ENCODE measurements at places on chromosomes 3 and 15.

- no peak for DNase-seq
Measured at GRCh38 chr3:177607589-177607988, 410.3 kb upstream of the TBL1XR1 start.

- DNase-seq: no peak
Measured at GRCh38 chr3:101229681-101230080, 90.7 kb downstream of the IMPG2 start.

- no peak for DNase-seq
Measured at GRCh38 chr15:49814709-49815108, 193.9 kb downstream of the DTWD1 start.

- DNase-seq: no peak
Measured at GRCh38 chr15:68743256-68743655, 77.4 kb downstream of the ANP32A start.

GRCh38 chr3:170529346-170529745 lies 56.5 kb downstream of the SLC7A14 start:
- no peak for DNase-seq

DNA sequence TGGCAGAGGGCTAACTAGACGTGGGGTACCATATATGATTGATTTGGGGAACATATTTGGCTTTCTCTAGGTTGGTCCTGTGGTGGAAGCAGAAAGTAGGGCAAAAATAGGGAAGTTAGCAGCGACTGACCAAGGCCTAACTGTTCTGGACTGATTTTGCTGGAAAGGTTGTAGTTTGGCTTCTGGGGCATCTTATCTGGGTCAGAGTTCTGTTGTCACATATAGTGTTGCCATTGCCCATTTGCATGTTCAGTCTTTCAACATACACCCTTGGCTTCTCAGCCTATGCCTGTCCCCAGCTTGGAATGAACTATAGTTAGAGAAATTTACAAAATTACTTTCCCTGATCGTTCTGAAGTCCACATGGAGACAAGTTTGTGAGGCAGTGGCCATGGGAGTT lies 426.5 kb downstream of the TBC1D5 start:
- DNase-seq: no peak

GRCh38 chr15:66860844-66861243 lies 158.8 kb downstream of the SMAD6 start:
- no peak for DNase-seq

- DNase-seq: no peak
Measured at GRCh38 chr15:85743392-85744055, 51.2 kb downstream of the KLHL25 start.

DNA sequence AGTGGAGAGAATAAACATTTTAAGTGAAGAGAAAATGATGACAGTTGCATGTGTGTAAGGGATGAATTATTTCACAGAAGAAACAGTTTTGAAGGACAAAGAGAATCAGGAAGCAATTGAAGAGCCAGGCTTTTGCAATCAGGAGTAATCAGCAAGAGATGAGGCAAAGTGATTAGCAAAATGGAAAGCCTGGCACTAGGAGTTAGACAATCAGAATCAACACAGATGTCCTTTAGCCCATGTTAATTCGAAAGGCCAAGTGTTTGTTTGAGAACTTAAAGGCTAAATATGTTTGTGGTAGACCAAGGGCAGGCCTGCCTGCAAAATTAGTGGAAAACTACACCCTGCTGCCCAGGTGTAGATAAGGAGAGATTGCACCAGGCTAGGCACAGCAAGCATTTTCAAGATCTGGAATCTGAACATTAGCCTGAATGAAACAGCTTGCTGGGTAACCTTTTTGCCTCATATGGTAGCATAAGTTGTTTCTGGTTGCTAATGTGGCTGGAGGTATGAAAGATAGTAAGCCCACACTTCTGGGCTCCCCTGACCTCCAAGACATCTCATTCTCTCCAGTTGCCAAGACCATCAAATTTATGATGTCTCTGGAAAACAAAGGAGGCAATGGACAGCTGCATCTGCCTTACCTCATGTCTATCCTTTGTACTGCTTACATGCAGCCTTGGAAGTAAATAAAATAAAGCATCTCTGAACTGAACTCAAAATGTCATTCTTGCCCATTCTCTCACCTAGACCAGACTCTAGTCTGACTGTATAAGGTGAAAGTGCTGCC lies 22.0 kb upstream of the LEKR1 start:
- no peak for DNase-seq

GRCh38 chr3:127634653-127635052 lies 5.7 kb downstream of the PODXL2 start:
- no peak for DNase-seq

- DNase-seq: no peak
Measured at GRCh38 chr3:185813205-185813604, 11.6 kb downstream of the IGF2BP2 start.

GRCh38 chr15:94105760-94106159 lies 125.6 kb upstream of the MCTP2 start:
- DNase-seq: no peak

DNA sequence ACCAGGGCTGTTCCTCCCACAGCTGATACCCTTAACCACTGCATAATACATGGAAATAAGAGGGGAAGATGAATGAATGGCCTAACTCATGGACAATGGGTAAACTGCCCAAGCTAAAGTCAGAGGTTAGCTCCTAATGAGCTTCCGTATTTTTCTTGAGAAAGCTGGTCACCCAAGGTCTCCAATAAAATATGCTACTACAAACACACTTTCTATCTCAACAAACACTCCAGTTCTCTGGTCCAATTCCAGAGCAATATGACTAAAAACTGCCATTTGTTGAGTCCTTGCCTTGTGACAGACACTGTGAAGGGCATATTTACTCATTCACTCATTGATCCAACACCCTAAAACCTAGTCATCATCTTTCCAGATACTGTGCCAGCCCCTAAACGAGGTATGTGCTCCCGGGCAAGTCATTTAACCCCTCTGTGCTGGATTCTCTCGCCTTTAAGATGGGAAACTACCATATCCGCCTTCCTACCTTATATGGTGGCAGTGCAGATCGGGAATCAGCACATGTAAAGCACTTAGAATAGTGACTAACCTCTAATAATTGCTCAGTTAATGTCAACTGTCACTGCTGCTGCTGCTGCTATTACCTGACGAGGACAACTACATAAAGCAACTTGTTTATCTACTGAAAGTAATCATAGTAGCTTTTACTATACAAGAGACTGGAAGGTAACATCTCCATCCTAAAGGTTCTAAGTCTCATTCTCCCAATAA lies 89.1 kb downstream of the XXYLT1 start:
- no peak for DNase-seq

DNA sequence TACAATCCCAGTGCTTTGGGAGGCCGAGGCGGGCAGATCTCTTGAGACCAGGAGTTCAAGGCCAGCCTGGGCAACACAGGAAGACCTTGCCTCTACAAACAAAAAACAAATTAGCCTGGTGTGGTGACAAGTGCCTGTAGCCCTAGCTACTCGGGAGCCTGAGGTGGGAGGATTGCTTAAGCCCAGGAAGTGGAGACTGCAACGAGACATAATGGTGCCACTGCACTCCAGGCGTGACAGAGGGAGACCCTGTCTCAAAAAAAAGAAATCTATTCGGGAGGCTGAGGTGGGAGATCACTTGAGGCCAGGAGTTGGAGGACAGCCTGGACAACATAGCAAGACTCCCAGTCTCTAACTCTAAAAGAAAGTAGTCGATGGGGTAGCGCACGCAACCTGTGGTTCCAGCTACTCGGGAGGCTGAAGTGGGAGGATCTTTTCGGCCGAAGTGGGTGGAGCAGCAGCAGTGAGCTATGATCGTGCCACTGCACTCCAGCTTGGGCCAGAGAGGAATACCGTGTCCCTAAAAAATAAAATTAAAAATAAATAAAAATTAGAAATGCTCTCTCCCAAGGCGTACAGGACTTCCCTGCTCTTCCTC lies 775 bp downstream of the C3orf33 start:
- DNase-seq: peak; percentile 18

DNA sequence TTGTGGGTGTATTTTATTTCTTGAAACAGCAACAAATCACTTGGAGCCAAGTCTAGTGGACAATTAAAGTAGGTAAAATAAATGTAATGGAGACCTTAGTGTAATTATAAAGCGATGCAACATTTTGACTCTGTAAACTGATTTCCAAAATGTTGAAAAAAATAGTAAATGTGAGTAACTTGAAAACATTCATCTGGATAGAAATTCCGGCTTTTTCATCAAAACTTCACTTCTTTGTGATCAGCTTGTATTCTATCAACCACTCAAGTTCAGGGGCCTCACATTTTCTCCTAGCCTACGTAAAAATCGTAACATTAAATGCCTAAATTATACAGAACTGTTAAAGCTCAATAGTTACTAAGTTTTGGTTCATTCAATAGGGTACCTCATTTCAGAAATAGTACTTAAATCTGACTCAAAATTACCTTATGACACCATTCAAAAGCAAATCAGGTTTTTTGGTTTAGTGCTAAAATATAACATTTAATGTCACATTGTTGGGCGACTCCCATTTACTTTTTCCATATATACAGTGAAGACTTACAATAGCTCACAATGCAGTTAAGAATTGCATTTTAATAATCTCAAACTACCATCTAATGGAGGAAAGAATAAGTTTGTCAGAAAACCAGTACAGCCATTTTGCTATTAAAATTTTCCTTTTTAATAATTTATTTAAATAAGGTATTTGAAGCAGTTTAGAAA lies 12.7 kb downstream of the CCNL1 start:
- no peak for DNase-seq

DNA sequence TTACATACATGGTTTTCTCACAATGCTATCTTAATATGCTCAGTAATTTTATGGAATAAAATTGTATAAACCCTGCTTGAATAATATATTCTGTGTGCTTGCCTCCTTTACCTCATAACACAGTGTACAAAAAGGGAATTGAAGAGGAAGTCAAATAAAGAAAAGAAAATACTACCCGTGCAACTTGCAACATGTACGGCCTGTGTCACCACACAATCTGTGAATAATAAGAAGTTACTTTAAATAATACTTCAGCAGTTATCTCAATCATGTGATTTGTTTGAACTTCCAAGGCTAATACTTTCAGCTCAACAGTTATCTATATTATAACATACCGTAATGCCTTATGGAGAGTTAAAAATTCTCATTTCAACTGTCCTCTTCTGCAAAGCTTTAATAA lies 58.1 kb upstream of the SATB1 start:
- DNase-seq: no peak

- DNase-seq: peak; percentile 67
Measured at GRCh38 chr15:59420986-59421618, 16.9 kb upstream of the FAM81A start.

DNA sequence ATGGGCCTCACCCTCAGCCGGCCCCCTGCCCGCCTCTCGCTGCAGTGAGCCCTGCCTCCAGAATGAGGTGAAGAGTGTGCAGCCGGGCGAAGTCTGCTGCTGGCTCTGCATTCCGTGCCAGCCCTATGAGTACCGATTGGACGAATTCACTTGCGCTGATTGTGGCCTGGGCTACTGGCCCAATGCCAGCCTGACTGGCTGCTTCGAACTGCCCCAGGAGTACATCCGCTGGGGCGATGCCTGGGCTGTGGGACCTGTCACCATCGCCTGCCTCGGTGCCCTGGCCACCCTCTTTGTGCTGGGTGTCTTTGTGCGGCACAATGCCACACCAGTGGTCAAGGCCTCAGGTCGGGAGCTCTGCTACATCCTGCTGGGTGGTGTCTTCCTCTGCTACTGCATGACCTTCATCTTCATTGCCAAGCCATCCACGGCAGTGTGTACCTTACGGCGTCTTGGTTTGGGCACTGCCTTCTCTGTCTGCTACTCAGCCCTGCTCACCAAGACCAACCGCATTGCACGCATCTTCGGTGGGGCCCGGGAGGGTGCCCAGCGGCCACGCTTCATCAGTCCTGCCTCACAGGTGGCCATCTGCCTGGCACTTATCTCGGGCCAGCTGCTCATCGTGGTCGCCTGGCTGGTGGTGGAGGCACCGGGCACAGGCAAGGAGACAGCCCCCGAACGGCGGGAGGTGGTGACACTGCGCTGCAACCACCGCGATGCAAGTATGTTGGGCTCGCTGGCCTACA lies 8.5 kb downstream of the GRM2 start:
- no peak for DNase-seq

DNA sequence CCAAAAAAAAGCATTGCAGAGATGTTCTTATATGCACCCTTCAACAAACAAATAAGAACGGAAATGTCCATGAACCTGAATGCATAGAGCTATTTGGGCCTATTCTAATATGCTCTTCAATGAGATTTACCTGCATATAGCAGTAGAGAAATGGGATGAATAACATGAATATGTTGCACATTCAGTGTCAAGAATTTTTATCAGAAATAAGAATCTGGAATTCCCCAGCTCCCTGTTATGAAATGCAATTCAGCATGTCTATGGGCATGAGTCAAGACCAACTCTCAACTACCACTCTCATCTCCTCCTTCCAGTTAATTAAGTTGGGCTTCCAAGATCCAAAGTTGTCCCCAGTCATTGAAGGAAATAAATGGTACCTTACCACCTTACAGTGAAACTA lies 133.7 kb upstream of the ALCAM start:
- no peak for DNase-seq

- peak; percentile 93 for DNase-seq
Measured at GRCh38 chr15:40081691-40082194, 26.9 kb downstream of the BMF start.

GRCh38 chr15:95296643-95297042 lies 1033.9 kb upstream of the NR2F2 start:
- DNase-seq: no peak

GRCh38 chr15:75731248-75732151 lies 18.9 kb upstream of the CSPG4 start:
- no peak for DNase-seq

DNA sequence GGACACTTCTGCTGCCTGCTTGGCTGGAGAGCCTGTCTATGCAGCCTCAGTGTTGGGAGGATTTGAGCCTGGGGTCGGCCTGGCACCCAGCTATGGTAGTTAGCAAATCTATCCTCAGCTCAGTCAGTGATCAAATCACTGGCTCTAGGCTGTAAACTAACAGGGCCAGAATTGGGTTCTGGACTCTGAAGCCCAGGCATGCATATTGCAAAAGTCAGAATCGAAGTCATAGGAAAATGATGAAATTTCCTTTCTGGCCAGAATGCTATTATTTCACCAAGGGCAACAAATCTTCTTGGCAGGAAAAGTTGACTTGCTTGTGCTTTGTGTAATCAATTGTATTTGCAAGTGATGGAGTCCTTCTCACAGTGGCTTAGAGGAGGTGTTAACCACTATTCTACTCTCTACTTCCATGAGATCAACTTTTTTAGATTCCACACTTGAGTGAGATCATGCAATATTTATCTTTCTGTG lies 482.6 kb upstream of the TPRG1 start:
- no peak for DNase-seq

- no peak for DNase-seq
Measured at GRCh38 chr15:52436981-52437380, 91.7 kb downstream of the MYO5A start.

GRCh38 chr15:53218666-53219580 lies 428.8 kb upstream of the ONECUT1 start:
- DNase-seq: no peak

DNA sequence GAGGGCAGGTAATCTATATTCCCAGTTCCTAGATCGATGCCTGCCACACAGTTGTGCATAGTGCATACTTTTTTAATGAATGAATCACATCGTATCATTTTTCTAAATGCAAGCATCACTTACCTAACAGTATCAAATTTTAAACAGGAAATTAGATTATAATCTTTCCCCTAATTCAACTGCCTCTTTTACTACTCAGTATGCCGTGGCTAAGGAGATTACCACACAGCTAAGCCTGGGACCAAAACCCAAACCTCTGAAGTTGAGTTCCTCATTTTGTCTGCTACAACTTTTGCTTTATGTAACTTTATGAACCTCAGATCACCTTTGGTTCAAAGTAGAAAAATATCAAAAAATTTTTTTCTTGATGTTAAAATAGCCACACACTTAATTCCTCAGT lies 53.2 kb upstream of the FNDC3B start:
- no peak for DNase-seq

GRCh38 chr3:58576716-58577115 lies 475 bp downstream of the FAM107A start:
- DNase-seq: no peak

Measured in ELF-1 (cell line).